Stimulated activated CD4-positive, alpha-beta T cell treated with anti-CD3 and anti-CD28 coated beads, TNF-alpha, amount 100 ng/mL, for 4 hours (primary cell): ENCODE measurements at places on chromosomes 5 and 9.

GRCh38 chr9:14061936-14062585 is 251.9 kb downstream of the NFIB start:
- DNase-seq, result no peak

GRCh38 chr9:250625-251024 is 36.0 kb downstream of the DOCK8 start:
- no peak for DNase-seq

DNA sequence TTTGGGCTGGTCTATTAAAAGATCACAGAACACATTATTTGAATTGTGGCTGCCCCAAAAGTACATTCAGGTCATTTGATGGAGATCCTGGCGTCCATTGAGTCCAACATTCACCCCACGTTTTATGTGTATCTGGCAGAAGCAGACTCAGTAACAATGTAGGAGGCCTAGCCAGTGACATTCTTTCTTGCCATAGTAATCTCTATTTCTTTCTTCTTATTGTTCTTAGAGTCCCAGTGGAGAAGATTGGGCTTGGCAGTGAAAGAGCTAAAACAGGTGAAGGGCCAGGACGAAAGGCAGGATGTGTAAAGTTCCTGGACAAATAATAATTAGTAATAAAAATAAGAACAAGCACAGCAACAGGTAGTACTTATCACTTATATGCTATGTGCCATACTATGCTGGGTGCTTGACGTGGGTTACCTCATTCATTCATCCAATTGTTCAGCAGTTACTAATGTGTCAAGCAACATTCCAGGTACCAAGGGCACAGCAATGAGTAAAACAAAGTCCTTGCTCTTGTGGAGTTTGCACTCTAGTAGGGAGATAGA is 12.6 kb upstream of the ANKH start:
- DNase-seq, result no peak

- DNase-seq, result no peak
Measured at GRCh38 chr5:90557871-90558270, 726 bp upstream of the ADGRV1 start.

DNA sequence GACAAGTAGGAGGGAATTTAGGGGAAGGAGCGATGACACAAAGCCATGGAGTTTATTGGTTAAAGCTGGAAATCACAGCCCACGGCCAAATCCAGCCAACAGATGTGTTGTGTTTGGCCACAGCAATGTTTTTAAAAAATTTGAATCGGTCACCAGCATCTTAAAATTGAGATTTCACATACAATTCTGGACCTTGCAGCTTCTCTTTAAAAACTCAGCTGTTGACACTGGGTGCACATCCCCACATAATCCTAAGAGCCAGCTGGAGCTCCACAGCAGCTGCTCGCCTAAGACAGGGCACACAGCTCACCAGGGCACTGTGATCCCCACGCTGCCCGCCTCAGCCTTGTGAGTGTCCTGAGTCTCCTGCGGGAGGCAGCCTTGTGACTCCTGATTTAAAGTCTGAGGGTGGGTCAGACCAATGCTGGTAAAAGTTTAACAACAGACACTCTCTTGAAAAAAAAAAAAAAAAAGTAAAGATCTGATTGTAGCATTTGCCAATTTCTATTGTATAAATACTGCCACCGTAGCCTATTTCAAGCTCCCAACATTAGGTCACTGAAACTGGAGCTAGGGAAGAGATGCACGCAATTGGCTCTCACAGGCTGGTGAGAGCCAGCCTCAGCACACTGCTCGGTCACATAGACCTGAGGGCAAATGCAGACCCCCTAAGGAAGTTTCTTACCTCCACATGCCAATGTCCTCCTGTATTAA is 124.8 kb downstream of the HSD17B3 start:
- DNase-seq, result no peak

GRCh38 chr5:68464424-68464823 is 248.9 kb downstream of the PIK3R1 start:
- DNase-seq, result no peak

- no peak for DNase-seq
Measured at GRCh38 chr5:23208959-23209431, 298.4 kb upstream of the PRDM9 start.

GRCh38 chr9:134215420-134215698 is 51.0 kb upstream of the RNU6ATAC start:
- no peak for DNase-seq

GRCh38 chr5:72604111-72604797 is 97.0 kb upstream of the ZNF366 start:
- no peak for DNase-seq

GRCh38 chr9:10863476-10863875 is 250.7 kb upstream of the PTPRD start:
- no peak for DNase-seq

GRCh38 chr5:155017610-155018009 is 4.1 kb downstream of the KIF4B start:
- no peak for DNase-seq

DNA sequence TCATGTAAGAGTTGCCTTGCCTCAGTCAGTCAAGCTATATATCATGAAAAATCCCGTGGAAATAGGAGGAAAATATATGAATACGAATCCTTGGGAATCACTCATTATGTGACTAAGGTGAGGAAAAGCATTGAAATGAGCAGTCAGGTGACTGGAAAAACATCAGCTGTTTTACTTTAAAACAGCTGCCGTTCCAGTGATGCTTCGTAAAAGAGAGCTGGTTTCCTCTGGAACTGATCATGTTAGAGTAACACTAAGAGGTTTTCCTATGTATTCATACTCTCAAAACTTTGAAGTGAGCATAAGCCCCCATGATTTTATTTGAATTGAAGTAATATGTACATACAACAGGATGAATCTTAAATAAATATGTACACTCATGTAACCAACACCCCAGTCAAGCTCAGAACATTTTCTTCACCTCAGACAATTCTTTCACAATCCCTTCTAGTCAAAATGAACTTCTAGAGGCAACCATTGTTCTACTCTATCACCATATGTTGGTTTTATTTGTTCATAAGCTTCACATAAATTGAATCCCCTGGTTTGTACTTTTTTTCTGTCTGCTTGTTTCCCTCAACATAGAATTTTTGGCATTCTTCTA is 107.7 kb downstream of the SLC25A46 start:
- DNase-seq, result no peak

DNA sequence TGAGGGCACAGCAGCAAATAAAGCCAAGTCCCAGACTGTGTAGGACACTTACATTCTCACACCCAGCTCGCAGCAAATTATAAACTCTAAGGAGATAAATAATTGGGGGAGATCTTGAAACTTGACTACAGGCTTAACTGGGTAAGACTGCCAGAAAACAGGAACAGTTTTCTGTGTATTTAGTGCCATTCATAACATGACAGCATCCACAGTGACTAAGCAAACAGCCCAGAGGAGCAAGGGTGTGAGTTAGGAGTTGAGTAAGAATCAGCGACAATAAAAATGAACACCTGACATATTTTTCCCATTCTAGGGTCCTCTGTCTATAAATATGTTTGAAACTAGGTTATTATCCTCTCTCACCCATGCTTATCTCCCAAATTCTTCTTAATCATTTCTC is 370.9 kb upstream of the WWC1 start:
- DNase-seq, result no peak

- DNase-seq, result no peak
Measured at GRCh38 chr9:106983346-106983745, 120.4 kb downstream of the ZNF462 start.

DNA sequence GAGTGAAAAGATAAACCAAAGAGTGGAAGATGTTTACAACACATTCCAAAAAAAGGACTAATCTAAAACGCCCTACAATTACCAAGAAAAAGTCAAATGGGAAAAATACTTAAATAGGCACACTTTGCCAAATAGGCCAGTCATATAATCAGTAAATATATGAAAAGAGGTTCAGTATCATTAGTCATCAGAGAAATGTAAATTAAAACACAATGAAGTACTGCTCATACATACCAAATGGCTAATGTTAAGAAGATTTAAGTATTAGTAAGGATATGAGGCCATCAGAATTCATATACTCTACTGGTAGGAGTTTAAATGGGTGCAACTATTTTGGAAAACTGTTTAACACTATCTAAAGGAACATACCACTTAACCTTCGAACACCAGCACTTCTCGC is 47.6 kb downstream of the ZDHHC21 start:
- no peak for DNase-seq

GRCh38 chr5:170135796-170136490 is 30.2 kb downstream of the FOXI1 start:
- DNase-seq, result no peak

DNA sequence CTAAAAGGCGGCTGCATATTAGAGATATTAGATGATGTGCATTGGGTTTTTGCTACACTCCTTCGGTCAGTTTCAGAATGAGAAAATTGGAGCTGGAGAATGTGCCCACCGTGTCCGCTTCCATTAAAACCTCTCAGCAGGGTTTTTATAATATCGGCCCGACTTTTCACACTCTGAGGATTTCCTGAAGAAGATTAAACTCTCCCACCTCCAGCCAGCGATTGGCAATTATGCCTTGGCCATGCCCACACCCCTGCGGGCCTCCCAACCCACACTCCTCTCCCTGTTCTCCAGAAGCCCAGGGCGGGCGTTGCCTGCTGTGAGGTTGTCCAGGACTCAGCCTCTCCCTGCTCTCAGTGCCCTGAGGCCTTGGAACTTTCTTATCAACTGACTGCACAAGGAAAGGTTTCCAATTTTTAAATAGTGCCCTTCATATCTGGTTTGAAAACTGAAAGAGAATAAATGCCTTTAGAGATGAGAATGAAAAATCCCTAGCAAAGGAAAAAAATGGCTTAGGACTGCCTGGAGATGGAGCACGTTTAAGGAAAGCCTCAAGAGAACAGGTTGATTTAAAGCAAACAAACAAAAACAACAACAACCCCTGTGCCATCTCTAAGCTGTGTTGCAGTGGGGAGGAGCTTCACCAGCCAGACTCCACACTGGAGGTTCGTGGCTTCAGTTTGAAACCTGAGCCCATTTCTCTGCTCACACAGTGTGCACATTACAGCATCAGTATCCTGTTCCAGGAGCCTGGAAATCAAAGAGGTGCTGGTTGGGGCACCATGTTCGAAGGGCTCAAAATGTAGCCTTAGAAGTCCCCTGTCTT is 292.9 kb downstream of the NSG2 start:
- DNase-seq, result no peak

GRCh38 chr5:139457241-139457640 is 5.3 kb downstream of the ECSCR start:
- no peak for DNase-seq

DNA sequence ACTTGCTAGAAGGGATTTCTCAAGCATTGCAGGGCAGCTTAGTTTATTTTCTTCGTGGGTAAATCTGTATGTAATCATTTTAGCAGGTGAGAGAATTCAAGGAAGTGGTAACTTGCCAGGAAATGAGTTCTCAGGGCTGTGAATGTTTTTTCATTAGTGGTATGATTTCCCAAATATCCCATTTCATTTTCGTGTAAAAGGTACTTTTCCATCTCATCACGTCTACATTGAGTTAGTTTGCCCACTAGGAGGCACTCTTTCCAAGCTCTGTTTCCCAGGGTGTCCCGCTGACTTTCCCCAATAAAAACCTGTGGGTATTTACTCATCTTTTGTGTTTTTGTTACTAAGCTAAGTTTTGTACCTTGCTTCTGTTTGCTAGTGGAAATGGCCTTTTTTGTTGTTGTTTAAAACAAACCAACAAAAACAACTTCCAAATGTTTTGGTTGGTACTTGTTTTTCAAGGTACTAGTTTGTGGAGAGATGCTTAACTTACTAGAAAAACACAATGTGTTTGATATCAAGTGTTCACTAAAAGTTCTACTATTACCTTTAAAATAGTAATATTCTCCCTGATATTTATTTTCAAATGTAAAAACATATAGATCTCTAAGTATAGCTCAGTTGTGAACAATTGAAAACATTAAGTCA is 373.6 kb downstream of the ADGRV1 start:
- DNase-seq, result no peak

DNA sequence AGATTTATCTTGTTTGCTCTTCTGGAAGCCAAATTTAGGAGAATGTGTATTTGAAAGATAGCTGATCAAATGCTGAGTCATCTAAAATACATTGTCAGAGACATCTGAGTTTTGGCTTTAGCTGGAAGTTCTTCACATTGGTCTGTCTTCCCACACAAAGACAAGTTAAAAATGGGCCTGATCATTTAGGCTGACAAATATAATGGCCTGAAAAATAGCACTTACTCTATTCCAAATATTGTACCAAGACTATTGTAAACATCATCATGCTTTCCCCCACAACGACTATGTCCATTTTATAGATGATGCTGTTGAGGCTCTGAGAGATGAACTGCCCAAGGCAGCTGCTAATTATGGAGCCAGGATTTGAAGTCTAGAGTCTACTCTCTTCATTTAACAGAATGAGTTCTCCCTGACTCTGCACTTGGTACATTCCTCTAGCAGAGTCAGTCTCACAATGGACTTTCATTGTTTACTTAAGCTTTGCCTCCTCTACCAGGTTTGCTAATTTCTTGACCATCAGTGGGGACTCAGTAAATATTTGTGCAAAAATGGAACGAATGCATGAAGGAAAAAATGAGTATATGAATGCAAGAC is 619.4 kb upstream of the KLF4 start:
- DNase-seq, result no peak

GRCh38 chr5:98769959-98770208 is 3.6 kb upstream of the RGMB start:
- DNase-seq, result no peak

DNA sequence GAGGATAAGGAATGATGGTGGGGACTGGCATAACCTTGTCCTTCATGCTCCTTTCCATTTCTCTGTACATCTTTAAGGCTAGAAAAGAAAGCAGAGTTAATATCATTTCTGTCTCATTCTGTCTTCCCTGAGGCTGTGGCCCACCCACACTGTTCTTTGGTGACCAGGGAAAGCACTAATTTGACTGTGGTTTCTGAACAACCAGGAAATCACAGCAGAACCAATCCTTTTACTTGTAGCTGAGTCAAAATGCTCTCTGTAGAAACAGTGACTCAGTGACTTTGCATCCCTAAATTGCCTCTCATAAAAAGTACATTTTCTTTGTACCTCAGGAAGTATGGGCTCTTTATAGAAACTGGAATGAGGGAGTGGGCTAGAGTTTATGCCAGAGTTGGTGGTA is 28.1 kb downstream of the IL33 start:
- no peak for DNase-seq

GRCh38 chr5:88923623-88924329 is 40.8 kb upstream of the MEF2C start:
- DNase-seq, result no peak

GRCh38 chr5:34708777-34709176 is 52.6 kb downstream of the RAI14 start:
- no peak for DNase-seq

DNA sequence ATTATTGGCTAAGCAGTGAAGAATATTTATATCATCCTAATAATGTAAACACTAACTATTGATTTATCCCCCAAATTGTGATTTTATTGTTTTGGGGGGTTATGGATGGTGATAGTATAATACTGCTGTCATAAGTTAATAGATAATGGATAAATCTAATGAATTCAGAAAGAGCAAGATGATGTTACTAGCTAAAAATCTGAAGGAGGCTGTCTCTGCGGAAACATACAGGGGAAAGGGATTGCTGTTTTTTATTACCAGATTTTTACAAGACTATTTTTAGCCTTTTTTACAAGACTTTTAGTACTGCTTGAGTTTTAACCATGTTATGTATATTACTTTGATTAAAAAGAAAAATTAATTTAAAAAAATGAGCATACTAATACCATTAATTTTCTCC is 5.3 kb upstream of the ABL1 start:
- DNase-seq, result no peak
